ENCODE measurements at places on chromosomes 3 and 15.

- DNase-seq = no peak
These were observed 57.9 kb downstream of the CAPN7 start for GRCh38 chr3:15263926-15264325.

DNA sequence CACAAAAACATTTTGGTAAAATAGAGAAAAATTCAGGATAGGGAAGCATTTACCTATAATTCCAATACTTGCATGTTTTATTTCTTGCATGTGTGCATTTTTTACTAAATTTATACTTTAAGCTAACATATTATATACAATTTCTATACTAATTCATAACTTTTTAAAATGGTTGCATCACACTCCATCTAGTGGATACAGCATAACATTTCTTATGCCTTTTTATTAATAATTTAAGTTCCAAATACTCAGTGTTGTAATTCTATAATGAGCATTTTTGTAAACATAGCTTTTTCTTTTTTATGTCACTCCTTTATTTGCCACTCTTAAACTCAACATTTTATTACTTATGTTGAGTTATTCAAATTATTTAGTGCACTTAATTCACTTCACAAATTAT is 477.7 kb downstream of the ZBBX start:
- no peak for DNase-seq

DNA sequence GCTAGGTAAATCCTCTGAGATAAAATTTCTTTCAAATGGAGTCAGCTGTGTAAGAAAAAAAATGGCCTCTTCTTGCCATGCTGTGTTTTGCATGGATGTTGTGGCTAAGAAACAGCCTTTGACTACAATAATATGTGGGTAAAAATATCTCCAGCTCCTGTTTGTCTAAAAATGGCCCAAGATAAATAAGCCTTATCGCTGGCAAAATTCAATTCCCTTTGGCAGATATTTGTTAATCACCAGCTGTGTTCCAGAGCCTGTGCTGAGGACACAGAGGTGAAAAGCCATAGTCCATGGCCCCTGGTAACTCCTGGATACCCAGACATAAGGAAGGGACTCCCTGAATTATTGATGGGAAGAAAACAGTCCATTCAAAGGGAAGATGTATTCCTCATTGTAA is 15.3 kb upstream of the RAMAC start:
- DNase-seq = no peak

- DNase-seq = no peak
These were observed 452.1 kb downstream of the ROBO2 start for GRCh38 chr3:77491961-77492360.

- no peak for DNase-seq
These were observed 23.6 kb downstream of the FAH start for GRCh38 chr15:80176443-80176842.

All from stimulated activated CD4-positive, alpha-beta T cell treated with anti-CD3 and anti-CD28 coated beads, Interleukin-2, amount 100 ng/mL, for 24 hours (primary cell).